ENCODE measurements at places on chromosomes 5 and 9.

DNA sequence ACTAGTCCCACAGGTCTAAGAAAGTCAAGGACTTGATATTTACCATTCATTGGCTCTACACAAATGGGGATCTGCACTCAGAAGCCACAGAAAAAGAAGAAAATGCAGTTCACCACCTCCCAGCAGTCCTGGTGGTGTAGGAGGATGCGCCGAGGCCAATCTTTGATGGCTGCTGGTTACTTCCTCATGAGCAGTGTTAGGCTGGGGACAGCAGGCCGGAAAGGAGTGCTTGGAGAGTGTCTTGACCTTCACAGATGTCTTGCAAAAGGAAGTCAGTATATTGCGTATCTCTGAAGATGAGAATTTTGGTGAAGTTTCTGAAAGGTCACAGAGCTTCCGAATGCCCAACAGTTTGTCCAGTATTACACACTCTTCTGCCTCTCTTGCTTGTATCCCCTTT lies 597.0 kb downstream of the EBF1 start:
- no peak for DNase-seq

GRCh38 chr5:35443803-35444595 lies 173.7 kb upstream of the SPEF2 start:
- no peak for DNase-seq

DNA sequence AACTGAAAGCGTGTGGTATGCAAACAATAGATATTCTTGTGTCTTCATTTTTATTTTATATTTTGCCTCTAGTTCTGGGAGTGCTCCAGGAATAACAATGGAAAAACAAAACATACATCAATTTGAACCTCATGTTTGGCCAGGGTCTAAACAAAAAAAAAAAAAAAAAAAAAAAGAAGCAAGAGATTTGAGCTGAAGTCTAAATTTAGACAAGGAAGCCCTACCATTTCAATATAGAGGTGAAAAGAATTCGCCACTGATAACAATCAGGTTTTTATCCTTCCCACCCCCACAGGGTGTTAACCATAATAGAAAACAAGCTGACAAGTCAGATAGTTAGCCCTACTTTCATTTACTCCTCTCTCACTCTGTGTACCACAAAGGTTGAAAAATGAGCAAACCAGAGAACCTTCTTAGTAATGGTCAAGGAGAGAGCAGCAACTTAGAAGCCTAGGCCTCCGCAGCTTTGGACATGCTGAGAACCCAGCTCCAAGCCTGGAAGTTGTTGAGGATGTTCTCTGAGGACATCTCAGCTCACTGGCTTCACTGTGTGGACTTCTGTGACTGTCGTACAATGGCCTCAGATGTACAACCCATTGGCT lies 118.2 kb upstream of the HMHB1 start:
- DNase-seq: no peak

DNA sequence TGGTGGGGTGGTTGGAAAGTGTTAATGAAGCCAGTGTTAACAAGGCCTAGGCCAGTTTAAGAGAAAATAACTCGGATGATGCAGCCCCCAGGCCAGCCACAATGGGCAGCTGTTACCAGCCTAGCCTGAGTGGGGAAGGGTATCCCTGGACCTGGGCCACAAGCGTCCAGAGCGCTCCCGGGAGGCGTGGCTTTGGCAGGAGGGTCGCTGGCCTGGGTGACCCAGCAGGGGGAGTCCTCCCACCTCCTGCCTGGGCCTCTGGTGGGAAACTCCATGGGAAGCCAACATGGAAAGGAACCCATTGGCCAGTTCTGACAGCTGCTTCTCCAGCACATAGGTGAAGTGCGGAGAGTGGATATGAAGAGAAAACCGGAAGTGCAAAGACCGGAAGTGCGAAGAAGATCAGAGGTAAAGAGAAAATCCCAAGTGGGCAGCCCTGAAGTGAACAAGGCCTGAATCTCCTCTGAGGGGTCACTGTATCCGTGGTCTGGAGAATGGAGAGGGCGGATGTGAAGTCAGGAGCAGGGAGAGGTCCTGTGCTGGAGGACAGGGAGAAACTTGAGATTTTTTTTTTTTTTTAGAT lies 79.0 kb downstream of the ADCY2 start:
- no peak for DNase-seq

GRCh38 chr9:128712451-128713410 lies 10.4 kb downstream of the PKN3 start:
- DNase-seq: no peak

DNA sequence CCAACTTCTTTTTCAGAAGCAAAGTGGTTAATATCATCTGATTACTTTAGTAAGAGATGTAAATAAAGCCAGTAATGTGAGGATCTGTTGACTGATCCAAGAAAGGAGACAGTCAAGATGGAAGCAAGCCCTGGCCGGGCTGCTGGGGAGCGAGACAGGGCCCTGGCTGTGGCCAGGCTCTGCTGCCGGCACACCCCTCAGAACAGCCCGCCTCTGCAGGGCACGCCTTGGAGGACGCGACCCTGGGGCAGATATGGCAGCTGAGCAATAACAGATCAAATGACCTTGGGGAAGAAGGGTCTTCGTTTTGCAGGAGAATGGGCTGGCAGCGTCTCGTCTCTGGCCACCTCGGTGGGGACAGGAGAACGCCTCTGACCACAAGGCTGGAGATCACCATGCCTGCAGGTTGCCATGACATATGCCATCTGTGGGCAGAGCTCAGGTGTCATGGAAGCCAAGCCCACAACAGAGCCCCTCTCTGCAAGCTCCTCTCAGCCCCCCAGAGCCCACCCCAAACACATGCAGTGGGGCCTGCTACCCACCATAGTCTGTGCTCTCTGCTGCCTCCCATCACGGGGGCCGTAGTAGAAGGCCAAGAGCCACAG lies 206.5 kb downstream of the FANCC start:
- DNase-seq: no peak

GRCh38 chr9:81423589-81424326 lies 265.6 kb downstream of the TLE1 start:
- DNase-seq: no peak

- no peak for DNase-seq
Observed at GRCh38 chr5:141618030-141618803, 583 bp downstream of the DIAPH1 start.

GRCh38 chr5:446883-447263 lies 3.9 kb downstream of the EXOC3 start:
- peak; percentile 13 for DNase-seq

DNA sequence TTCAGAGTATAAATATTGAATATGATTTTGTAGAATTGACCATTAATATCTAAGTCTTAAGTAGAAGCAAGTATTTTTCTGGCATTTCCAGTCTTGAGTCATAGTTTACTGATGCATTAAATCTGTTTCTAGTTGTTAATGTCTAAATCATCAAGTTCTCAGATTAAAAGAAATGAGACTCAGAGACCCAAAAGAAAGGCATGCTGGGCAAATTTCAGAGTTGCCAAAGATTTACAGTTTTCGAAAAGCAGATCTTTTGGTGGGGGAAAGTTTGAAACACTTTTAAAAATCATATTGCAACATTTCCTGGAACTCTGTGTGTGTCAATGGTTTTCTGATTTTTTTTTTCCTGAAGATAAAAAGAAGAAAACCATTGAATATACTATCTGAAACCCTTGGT lies 60.9 kb downstream of the ANKRD55 start:
- no peak for DNase-seq

DNA sequence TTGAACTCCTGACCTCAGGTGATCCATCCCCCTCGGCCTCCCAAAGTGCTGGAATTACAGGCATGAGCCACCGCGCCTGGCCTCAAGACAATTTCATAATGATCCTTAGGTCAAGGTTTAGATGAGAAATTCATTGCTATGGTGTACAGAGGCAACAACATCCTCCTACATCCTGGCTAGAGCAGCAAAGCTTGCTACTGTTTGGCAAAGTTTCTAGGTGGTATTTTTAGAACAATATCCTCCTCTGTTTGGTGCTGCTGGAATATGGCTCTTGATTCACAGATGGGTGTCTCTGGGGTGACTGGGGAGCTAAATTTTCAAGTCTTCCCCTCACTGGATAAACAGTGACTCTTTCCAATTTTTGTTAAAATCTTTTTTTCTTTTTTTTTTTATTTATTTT lies 30.6 kb downstream of the CRHBP start:
- DNase-seq: no peak

DNA sequence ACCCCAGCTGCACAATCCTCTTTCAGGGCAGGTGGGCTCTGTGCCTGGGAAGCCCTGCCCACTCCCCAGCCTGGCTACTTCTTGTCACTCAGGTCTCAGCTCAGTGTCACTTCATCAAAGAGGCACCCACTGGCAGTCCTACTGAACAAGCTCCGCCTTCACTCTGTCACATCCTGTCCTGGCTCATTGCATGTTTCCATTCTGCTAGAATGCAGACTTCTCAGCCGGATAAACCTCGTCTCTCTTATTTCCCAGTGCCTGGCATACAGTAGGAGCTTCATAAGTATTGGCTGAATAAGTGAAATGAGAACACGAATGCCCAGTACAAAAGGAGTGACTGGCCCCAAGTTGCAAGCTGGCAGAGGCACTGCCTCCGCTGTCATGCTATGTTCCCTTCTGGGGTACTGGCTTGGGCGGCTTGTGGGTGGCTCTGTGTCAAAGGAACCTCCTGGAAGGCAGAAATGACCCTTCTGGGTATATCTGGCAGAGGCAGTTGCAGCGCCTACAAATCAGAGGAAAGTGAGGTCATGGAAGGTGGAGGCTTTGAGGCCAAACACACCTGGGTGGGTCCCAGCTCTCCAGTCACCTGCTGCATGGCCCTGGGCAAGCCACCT lies 98.3 kb upstream of the PHYKPL start:
- no peak for DNase-seq

- DNase-seq: no peak
Observed at GRCh38 chr5:101292199-101292598, 389.1 kb upstream of the ST8SIA4 start.

- no peak for DNase-seq
Observed at GRCh38 chr9:35952526-35953191, 5.3 kb downstream of the OR2S2 start.

DNA sequence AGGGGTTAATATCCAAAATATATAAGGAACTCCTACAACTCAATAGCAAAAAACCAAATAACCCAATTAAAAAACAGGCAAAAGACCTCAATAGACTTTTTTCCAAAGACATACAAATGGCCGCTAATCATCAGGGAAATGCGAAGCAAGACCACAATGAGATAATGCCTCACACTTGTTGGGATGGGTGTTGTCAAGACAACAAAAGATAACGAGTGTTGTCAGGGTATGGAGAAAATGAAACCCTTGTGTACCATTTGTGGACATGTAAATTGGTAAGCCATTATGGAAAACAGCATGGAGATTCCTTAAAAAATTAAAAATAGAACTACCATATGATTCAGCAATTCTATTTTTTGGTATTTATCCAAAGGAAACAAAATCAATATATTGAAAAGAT lies 620.2 kb downstream of the ACTL7B start:
- no peak for DNase-seq

DNA sequence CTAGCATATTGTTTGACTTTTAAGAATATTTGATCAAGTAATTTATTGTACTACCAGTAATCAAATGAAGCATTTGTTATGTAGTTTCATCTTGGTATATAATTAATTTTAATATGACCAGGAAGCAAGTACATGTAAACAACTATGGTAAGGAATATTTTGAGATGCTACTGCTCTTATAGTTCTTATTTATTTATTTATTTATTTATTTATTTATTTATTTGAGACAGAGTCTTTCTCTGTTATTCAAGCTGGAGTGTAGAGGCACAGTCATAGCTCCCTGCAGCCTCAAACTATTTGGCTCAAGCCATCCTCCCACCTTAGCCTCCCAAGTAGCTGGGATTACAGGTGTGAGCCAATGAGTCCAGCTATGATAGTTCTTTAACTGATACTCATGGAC lies 8.1 kb downstream of the PPIP5K2 start:
- DNase-seq: no peak

DNA sequence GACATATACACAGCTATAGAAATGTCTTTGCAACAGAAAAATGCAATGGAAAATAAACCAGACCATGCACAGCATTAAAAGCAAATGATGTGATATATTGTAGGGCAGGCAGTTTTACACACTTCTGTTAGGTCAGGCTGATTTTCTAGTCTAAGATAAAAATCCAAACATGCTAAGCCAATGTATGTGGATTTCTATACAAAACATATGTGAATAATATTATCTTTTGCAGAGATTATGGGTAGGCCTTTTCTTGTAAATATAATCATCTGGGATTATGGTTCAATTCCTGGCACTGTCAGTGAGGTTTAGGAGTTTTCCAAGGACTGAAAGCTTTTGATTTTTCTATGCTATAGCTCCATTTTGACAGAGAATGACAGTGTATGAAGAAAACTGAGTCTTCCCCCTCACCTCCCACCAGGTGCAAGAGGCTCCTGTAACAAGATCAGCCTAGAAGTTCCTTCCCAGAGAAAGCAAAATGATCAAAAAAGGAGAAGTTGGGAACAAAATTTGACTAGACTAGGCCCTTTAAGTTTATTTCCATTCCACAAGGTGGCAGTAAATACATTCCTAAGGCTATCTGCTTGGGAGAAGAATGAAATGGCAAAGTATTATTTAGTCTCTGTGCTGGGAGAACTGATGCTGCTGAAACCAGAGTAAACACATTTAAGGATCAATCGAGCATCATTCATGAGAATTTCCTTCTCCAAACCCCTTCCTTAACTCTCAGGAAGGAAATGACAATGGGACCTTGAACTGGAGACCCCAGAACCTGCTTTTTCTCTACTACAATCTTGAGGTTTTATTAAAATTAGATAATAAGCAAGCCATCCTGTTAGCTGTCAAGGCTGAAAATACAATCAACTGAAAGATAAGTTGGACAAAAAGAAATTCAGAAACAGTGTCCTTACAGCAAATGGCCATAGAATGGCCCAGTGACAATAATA lies 133.0 kb upstream of the TUT7 start:
- no peak for DNase-seq

Measured in femur (tissue), 1 donor.